ENCODE measurements at places on chromosomes 6 and 20. TPM values are rescaled to one million over a fixed set of nuclear protein-coding genes. Genes with fewer than 3 reads are reported as not detected.

DNA sequence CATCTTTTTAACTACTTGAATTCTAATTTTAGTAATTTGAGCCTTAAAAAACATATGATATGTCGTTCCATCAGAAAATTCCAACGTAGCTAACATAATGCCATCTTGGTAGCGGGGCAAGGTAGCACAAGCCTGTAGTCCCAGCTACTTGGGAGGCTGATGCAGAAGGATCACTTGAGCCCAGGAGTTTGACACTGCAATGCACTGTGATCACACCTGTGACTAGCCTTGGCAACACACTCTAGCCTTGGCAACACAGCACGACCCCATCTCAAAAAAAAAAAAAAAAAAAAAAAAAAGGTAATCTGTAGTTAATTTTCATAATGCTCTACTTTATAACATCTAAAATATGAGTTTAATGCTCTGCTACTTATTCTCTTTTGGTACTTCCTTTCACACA, 6.7 kb downstream of the BCLAF1 start:
- DNase-seq = no peak

GRCh38 chr6:100240798-100241197, 223.9 kb downstream of the SIM1 start:
- DNase-seq = no peak

DNA sequence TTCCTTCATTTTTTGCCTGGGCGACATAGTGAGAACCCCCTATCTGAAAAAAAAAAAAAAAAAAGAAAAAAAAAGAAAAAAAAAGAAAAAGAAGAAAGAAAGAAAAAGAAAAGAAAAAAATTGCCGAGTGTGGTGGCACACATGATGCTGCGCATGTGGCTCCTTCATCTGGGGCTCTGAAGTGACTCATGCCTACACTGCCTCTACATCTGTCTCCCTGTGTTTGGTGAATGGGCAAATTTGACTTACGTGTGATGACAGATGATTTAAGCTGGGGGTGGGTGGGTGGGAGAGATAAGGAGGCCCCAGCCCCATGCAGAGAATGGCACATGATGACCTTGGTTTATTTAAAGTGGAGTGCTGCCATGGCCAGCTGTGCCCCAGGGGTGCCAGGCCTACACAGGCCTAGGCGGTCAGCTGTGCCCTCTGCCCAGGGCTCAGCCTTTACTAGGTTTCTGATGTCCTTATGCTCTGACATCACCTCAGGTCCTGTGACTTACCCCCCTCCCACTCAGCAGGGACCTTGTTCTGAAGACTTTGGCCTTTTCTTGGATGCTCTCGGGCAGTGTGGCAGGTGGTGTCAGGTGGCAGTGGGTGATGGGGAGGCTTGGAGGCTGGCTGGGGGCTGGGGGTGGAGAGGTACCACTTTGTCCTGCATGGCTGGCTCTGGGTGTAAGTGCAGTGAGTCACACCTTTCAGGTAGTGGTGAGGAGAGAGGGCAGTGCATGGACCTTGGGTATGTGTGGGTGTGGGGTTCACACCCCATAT, 41.1 kb downstream of the VEGFA start:
- no peak for DNase-seq

- DNase-seq = no peak
Measured at GRCh38 chr20:63635431-63636141, 8.7 kb upstream of the GMEB2 start.

DNA sequence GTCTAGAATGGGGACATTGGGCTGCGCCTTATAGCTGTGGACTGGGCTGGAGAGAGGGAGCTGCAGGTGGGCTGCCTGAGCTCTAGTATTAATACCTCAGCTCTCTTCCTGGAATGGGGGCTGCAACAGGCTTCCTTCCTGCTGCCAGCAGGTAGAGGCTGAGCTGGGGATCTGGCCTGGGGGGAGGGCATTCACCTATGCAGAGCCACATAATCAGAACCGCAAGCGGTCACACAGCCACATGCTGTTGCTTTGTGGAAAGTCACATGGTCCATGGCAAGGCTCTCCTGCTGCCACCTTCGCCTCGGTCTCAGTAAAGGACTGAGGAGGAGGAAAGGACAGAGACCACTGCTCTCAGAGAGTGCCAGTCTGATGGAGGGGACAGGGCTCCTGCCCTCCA, 35.7 kb downstream of the ITPR3 start:
- DNase-seq = no peak

Gene ZC3H12D
- total RNA-seq = 2.0 TPM

DNA sequence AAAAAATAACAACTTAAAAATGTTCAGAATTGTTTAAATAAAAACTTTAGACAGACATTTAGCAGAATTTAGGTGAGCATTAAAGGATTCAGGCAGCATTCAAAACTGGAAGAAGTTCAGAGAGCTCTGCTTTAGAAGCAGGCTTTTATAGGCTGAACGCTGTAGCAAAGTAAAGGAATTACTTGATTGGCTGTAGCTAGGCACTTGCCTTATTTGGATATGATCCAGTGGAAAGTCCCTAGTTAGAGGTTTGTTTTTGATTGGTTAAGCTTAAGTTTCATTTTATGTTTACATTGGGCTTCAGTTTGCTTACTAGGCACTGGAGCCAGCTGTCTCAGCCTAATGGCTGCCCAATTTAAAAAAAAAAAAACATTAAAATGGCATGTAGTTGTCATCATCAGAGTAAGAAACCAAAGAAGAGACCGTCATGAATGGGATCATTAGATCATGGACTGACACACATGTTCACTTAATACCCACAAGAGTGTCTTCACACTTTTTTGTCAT, 65.1 kb downstream of the CBFA2T2 start:
- no peak for DNase-seq

Measured in omental fat pad (tissue), 4 donors.